ENCODE measurements at places on chromosomes 7 and 10. TPM values are rescaled to one million over a fixed set of nuclear protein-coding genes. Genes with fewer than 3 reads are reported as not detected.

DNA sequence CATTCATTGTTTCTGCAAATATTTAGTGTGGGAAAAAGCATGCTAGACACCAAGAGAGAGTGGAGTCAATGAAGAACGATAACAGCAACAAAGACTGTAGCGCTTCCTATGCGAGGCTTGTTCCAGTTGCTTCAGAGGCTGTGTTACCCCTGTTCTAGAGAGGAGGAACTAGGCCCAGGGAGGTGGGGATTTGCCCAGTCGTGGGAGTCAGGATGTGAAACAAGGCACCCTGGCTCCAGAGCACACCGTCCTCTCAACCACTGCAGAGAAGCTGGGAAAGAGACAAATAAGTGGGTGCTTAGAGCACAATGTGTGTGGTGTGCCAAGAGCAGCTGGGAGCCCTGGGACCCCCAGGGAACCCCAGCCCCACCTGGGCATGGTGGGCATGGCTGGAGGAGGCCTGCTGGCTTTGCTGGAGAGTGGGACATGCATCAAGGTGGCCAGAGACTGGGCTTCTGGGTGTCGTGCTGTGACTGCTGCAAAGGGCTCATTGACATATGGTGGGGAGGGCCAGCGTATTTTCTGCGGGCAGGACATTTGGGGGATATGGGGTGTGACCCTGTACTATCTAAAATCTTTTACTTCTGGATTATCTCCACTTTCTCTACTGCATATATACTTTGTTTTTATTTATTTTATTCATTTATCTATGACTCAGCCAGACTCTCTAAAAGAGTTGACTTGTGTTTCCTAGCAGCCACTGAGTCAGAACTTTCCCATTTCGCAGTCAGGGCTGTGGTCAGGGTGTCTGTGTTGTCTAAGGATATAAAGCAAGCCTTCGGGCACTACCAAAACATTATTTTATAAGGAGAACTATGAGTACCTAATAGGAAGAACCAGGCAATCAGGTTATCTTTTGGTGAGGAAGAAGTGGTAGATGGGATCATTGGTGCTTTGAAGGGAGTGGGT, 95.4 kb downstream of the TCF7L2 start:
- peak; percentile 80 for DNase-seq

GRCh38 chr10:54108961-54109360, 692.1 kb downstream of the PCDH15 start:
- no peak for DNase-seq

GRCh38 chr7:4552985-4553384, 129.1 kb upstream of the FOXK1 start:
- no peak for DNase-seq

DNA sequence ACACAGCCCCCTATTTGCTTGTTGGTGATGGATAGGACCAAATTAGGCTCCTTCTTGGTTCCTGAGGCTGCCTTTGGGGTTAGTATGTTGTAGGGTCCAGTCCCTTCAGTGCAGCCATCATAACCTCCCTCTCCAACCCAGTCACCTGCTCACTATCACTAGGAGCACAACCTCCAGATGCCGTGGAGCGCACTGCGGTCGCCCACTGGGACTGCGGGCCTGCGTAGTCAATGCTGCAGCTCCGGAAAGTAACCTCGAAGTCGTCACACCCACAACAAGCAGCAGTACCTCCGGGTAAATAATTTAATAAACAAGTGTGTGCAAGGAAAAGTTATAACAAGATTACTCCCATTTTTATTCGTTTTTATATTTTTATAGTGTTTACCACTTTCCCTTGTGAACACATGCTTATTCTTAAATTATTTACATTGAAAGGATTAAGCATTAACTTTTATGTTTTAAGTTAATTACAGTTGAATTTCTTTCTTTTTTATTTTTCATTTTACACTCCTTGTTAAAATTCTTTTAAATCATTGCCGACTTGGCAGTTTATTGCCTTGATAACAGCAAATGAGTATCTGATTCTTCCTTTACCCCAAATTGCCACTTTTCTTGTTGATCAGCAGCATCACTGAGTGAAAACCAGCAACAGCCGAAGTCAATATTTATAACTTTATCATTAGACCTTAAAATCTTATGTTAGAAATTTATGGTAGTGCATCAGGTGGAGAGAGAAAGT, 399.5 kb upstream of the LRGUK start:
- DNase-seq, result no peak

GRCh38 chr7:77222065-77222464, 22.4 kb upstream of the FGL2 start:
- DNase-seq, result no peak

GRCh38 chr7:127532736-127533135, 52.7 kb downstream of the GCC1 start:
- no peak for DNase-seq

DNA sequence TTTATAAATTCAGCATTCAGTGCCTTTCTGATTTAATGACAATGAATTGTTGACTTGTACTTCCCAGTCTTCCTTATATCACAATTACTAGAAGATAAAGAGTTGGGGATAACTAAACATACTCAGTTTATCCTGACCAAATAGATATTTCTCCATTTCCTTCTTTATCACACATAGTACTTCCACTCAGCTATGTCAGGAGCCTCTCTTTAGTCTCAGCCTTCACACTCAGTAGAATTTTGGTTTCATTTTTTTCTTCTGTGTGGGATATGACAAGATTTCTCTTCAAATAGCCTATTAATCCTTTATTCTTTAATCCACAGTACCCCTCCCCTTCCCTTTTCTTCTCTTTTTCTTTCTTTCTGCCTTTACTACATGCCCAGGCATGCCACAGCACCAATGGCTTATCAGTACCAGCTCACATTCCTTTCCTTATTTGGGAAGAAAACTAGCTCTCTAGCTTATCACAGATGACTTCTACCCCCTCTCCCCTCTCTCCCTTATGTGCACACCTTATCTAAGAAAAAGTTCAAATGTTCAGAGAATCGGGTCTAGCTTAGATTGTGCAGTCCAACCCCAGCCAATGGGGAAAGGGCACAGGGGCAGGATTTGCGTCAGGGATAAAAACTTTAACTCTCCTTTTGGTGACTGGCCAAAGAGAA, 109.0 kb downstream of the PHF14 start:
- no peak for DNase-seq

DNA sequence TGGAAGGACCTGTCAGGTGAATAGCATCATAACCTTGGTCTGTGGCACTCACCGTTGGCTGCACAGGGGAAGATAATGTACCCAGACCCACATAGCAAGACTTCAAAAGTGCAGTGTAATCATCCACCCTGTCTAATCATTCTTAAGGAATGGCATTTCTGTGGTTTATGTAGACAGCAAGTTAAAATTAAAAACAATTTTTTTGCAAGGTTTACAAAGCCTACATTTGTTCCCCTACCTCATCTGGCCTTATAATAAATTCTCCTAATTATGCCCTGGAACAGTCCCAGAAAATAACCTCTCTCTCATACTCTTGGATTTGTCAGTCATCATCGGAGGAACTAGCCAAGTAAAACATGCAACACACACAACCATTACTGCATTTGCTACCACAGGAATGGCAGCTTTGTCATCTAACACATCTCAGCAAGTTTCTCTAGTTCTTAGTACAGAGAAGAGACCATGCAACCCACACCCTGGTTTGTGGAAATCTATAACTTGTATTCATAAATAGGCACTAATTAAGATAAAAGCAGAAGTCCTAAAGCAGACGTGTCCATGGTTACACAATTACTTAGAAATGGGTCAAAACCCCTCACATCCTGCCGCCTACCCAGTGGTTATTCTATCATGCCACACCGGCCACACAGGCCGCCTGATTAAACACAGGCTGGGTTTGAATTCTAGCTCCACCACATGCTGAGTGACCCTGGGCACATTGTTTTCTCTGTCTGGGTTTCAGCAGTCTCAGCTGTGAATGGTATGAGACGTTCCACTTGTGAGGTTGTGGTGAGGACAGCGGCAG, 19.1 kb downstream of the ABLIM1 start:
- peak; percentile 97 for DNase-seq

DNA sequence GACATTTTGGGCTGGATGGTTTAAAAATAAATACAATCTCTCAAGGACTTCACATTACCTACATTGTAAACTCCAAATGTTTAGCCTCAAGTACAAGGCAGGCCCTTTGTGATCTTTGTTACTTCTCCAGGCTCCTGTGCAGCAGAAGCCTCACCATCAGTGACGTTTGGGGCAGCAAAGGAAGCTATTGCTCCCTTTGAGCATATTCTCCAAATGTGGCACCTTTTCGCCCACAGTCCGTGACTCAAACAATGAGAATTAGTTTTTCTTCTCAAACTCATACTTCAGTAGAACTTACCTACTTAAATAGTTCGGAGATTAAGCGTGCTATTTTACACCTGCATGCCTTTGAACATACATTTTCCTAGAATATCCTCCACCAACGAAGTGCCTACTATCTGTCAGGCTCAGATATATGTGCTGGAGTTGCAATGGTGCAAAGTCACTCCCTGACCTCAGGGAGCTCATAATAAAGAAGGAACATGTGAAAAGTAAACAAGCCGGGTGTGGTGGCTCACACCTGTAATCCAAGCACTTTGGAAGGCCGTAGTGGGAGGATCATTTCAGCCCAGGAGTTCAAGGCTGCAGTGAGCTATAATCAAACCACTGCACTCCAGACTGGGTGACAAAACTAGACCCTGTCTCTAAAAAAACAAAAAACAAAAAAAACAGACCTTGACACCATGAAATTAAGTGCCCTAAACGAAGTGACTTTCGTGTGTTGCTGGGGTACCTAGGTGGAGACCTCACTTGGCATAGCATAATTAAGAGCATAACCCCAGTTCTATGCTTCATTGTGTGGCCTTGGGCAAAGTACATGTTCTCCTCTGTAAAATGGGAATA, 1.2 kb upstream of the ABCF2 start:
- DNase-seq, result no peak

DNA sequence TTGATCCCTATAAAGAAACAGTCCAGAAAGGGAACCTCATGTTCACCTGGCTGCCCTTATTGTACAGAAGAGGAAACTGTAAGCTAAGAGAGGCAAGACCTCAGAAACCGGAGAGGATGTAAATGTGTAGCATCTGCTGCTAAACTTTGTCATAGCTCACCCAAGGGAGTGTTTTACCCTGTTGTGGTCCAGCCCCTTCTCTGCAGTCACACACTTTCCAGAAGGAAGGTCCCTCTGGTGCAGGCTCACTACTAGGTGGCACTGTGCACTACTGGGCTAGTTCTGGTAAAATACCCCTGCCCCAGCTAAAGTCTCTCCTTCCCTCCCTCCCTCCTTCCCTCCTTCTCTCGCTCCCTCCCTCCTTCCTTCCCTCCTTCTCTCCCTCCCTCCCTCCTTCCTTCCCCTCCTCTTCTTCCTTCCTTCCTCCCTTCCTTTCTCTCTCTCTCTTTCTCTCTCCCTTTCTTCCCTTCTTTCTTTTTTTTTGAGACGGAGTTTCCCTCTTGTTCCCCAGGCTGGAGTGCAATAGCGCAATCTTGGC, 42.5 kb upstream of the LCOR start:
- no peak for DNase-seq

DNA sequence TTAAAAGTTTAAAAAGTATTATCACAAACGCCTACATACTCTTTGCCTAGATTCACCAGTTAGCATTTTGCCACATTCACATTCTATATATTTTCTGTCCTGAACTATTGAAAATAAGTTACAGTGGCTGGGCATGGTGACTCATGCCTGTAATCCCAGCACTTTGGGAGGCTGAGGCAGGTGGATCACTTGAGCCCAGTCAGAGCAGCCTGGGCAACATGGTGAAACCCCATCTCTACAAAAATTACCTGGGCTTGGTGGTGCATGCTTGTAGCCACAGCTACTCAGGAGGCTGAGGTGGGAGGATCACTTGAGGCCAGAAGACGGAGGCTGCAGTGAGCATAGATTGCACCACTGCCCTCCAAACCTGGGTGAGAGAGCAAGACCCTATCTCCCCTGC, 5.3 kb downstream of the ARPC1A start:
- DNase-seq, result no peak

DNA sequence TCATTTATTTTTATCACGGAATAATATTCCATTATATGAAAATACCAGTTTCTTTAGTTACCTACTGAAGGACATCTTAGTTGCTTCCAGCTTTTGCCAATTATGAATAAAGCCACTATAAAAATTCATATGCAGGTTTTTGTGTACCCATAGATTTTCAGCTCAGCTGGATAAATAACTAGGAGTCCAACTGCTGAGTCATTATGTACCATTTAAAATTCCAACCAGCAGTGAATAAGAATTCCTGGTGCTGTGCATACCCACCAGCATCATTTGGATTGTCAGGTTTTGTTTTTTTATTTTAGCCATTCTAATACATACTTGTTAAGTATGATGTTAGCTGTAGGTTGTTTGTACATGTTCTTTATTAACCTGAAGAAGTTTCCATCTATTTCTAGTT, 14.5 kb downstream of the FAM24B start:
- no peak for DNase-seq

GRCh38 chr10:122802282-122802681, 43.4 kb downstream of the CUZD1 start:
- DNase-seq, result no peak

DNA sequence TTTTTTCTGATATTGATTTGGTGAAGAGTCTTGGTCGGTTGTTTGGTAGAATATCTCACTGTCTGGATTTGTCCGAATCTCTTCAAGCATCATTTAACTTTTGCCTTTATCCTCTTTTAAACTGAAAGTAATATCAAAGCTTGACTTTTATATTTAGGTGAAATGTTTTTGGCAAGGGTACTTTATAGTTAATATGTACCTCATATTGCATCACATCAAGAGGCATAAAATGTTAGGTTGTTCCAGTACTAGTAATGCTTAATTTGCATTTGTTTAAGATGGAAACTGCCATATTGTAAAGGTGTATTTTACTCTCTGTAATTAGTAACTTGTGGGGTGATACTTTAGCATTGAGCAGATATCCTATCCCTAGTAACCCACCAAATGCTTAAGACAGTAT, 17.1 kb upstream of the DDX21 start:
- DNase-seq, result no peak

- no peak for DNase-seq
These were observed 164.1 kb upstream of the CDCA7L start for GRCh38 chr7:22109761-22110160.

GRCh38 chr7:6256677-6257535, 15.5 kb downstream of the CYTH3 start:
- DNase-seq, result no peak

DNA sequence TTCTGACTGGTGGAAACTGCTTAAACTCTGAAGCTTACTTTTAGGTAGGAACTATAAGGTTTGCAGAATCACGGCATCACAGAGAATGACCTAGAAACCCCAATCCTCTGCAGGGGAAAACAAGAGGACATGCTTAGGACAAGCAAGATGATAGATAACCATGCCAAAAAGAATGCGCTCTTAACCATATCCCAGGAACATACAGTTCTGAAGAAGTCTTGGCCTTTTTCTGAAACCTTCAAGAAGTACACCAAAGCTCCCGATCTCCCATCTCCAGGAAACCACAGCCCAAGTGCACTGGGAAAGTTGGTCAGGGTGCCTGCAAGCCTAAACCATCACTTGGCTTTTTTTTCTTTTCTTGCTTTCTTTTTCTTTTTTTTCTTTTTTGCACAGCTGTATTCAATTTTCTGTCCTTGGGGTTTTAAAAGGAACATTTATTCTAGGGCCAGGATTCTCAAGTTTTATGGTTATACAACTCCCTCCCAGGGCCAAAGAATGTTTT, 12.2 kb upstream of the SVIL start:
- DNase-seq, result no peak

Gene PRLHR
- polyA plus RNA-seq, result not detected

Gene ZNF736
- polyA plus RNA-seq, result 4.7 TPM

Gene AOAH
- polyA plus RNA-seq, result not detected

Gene TAS2R5
- polyA plus RNA-seq, result 0.64 TPM

Measured in BJ (cell line).